Trophoblast cell (in vitro differentiated cells and primary cell): ENCODE measurements at places on chromosomes 1 and 21.

DNA sequence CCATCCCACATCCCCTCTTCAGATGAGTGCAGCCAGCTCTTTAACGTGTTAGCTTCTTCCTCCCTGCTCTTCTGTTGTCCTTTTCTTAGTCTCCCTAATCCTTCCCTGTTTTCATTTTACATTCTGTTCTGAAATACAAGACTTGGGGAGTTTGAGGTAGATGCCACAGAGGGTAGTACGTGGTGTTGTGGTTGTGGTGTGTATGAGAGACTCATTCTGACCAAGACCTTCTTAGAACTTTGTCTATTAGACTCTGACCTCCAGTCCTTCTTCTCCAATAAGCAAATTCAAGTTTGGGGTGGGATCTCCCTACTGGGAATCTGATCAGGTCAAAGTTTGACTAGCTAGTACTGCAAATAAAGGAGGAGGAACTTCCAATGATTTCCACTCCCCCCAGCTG, 39.5 kb downstream of the CACNA1E start:
- DNase-seq: no peak

GRCh38 chr21:43012596-43012995, 38.2 kb downstream of the PKNOX1 start:
- DNase-seq: no peak

GRCh38 chr1:20114021-20114648, 5.2 kb downstream of the PLA2G2D start:
- DNase-seq: no peak

GRCh38 chr1:218492874-218493273, 147.7 kb downstream of the TGFB2 start:
- no peak for DNase-seq

DNA sequence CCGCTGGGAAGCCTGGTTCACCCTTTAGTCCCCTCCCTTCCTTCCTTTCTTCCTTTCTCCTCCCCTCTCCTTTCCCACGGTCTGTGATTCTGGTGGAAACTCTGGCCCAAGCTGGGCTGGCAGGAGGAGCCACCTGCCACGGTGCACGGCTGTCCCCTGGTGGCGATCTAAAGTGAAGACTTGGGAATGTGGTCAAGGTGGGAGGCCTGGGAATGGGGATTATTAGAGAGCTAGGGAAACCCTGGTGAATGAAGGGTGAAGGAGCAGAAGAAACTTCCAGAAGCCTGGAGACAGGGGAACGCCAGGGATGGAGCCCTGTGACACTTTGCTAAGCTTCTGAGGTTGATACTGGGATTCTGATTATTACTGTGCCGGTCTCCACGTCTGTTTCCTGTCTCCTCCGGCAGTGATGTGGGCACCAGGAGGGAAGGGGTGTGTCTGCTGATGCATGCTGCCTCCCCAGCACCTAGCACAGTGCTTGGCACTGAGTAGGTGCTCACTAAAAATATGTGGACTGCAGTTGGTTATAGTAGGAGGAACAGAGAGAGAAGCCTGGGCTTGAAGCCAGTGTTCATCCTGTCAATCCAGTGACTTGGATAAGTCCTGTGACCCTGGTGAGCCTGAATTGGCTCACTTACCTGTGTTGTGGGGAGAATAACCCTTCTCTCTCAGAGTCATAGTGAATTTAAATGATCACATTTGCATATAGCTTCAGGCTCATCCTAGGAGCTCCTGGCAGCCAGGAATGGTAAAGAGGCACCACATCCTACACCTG, 71.2 kb upstream of the NBPF3 start:
- peak; percentile 89 for DNase-seq

DNA sequence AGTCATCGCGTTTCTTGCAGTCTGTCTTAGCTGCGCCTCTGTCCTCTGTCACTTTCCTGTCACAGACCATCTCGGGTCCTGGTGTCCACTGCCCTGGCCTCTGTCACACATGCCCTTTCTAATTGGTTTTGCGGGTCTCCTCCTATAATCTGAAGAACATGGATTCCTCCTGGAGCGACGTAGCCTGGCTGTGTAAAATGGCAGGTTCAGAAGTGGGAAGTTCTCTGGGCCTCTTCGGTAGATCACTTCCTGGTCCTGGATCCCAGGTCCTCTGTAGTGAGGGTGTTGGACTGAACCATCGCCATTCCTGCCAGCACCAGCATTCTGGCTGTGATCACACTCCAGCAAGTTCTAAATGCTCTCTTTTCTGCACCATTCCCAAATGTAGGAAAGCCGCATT, 857 bp downstream of the FAM3B start:
- DNase-seq: peak; percentile 28

GRCh38 chr1:214010717-214011116, 22.9 kb downstream of the PROX1 start:
- DNase-seq: no peak

DNA sequence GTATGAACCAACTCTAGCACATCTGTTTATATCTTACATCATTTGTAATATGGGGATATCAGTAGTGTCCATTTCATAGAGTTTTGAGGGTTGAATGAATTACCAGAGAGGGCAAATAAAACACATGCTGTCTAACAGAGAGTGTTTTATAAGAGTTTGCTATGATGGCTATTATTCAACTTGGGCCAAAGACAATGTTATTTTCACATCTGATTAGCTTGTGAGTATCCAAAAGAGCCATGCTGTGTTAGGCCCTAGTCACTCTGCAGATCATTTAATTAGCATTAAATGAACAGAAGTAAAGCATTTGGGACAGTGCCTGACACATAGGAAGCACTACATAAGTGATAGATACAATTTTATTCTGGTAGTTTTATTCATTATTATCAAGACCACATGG, 4.2 kb upstream of the RNF11 start:
- no peak for DNase-seq

DNA sequence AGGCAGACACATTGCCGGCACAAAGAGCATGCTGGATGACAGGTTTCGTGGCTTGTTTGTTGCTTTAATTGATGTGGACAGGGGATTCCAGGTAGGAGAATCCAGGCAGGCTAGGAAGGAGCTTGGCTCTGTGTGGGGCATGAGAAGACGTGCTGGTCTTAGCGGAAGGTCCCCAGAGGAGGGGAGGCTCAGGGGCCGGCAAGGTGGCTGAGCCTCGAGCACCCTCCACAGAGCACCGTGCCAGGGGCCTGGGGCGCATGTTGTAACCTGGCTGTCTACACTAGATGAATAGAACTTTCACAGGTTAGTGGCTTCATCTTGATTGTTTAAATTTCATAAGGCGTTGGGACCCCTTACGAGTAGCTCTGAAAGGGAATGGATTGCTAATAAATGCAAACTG, 223.1 kb downstream of the CAMTA1 start:
- no peak for DNase-seq

- DNase-seq: peak; percentile 59
Observed at GRCh38 chr1:225653463-225654276, 747 bp upstream of the ENAH start.

DNA sequence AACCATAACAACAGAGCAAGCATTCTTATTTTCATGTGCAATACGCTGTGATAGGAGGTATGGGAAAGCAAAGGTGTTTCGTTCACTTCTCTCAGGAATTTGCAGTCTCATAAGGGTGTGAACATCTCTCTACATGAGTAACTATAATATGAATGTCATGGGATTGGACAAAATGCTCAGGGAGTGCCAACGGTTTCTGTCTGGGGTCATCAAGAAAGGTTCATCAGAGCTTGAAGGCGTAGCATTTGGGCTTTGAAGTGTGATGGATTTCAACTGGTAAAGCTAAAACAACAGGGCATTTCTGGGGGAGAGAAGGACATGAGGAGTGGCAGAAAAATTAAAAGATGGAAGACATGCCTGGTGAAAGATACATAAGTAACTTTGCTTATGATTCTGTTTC, 32.4 kb downstream of the GREM2 start:
- DNase-seq: no peak

DNA sequence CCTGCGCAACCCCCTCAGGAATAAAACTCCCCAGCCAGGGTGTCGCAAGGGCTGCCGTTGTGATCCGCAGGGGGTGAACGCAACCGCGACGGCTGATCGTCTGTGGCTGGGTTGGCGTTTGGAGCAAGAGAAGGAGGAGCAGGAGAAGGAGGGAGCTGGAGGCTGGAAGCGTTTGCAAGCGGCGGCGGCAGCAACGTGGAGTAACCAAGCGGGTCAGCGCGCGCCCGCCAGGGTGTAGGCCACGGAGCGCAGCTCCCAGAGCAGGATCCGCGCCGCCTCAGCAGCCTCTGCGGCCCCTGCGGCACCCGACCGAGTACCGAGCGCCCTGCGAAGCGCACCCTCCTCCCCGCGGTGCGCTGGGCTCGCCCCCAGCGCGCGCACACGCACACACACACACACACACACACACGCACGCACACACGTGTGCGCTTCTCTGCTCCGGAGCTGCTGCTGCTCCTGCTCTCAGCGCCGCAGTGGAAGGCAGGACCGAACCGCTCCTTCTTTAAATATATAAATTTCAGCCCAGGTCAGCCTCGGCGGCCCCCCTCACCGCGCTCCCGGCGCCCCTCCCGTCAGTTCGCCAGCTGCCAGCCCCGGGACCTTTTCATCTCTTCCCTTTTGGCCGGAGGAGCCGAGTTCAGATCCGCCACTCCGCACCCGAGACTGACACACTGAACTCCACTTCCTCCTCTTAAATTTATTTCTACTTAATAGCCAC, 696 bp downstream of the TGFB2 start:
- DNase-seq: peak; percentile 79

DNA sequence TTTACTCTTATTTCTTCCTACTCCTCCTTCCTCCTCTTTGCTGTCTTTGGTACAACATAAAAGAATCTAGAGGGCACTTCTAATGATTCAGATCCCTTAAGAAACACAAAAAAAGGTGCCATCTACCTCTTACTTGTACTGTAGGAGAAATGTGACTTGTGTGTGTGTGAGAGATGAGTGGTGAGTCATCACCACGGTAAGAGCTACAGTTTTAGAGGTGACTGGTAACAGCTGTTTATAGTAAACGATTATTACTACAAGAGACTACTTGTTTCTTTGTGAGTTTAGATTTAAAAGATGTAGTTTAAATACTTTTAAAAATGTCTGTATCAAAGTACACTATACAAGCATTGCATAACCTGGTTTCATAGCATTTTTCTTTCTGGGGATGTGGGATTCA, 40.4 kb downstream of the SLC35D1 start:
- no peak for DNase-seq

GRCh38 chr1:64683419-64683818, 61.5 kb upstream of the RAVER2 start:
- DNase-seq: no peak

GRCh38 chr1:98947071-98947470, 57.6 kb downstream of the PLPPR5 start:
- no peak for DNase-seq

DNA sequence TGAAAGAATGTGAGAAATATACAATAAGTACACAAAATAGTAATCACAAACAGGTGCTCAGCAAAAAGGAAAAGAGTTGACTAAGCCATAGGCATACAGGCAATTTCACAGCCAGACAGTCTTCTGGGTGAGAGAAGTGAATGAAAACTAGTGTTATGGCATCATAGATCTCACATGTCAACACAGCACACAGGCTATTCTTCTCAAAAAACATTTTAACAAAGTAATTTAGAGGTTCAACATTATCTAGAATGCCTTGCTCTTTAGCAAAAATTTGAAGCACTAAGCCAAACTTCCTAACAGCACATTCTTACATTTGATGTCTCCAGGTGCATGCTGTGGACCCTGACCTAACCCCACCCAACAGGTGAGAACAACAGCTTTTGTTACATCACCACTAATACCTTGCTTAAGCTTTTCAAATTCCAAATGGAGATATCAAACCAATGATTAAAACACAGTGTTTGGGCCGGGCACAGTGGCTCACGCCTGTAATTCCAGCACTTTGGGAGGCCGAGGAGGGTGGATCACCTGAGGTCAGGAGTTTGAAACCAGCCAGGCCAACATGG, 30.5 kb downstream of the OTUD7B start:
- DNase-seq: peak; percentile 42

GRCh38 chr21:46063227-46063626, 34.7 kb upstream of the COL6A2 start:
- no peak for DNase-seq

DNA sequence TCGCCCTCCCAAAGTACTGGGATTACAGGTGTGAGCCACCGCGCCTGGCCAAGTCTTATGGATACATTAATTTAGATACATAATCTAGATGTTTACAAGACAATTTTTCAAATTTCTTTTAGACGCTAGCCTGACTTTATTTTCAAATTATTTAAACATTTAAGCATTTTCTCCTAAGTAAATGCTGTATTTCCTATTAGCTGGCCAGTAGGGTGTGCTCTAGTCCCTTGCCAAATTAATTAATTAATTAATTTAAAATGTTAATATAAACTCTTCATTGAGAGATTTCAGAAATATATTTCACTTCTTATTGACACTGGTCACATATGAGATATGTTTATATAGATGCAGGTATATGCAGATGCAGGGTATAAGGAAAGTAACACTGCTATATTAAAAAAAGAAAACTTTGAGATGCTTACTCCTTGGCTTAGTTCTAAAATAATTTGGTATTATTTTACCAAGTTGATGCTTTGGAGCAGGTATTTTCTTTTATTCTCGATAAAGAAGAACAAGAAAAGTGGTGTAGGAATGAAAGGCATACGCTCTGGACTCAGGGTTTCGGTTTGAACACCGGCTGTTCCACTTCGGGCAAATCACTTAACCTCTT, 5.2 kb upstream of the ERRFI1 start:
- DNase-seq: no peak

- DNase-seq: peak; percentile 5
Observed at GRCh38 chr1:39727932-39728317, 10.8 kb upstream of the PPIE start.

GRCh38 chr1:155307247-155307740, 1.4 kb upstream of the FDPS start:
- DNase-seq: peak; percentile 16

GRCh38 chr1:38028671-38029070, 16.1 kb downstream of the UTP11 start:
- no peak for DNase-seq

DNA sequence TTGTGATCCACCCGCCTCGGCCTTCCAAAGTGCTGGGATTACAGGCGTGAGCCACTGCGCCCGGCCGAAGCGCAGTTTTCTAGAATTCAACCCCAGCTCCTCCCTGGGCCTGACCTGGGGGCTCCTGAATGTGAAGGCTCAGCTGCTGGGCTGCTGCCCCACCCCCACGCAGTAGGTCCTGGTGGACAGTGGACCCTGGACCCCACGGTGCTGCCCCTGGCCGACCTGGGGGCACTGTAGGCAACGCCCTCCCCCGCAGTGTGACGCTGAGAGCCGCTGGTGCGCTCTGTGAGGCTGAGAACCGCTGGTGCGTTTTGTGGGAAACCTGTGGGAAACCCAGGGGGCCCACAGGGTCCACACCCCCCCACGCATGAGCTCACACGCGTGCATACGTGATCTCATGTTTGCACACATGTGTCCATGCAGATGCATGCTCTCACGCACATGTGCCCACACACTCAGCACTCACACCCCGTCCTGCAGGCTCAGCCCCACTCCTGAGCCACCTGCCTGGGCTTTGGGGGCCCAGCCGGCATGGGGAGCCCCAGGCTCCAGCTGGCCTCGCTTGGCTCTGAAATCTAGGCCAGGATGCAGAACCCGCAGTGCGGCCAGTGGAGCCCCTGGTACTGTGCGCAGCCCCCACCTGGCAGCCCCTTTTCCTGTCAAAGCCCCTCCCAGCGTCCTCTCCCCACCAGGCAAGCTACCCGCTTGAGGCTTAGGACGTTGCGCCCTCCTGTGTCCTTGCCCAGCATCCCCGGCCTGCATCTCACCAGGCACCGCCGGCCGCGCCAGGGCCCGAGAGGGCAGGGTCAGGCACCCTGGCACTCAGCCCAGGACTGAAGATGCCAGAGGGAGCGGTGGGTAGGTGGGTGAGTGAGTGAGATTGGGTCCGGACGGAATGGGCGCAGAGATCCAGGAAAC, 67.7 kb downstream of the COL18A1 start:
- no peak for DNase-seq
